ENCODE measurements at places on chromosomes 4 and X.

- DNase-seq: no peak
Measured at GRCh38 chrX:134782796-134783195, 124.5 kb upstream of the PLAC1 start.

DNA sequence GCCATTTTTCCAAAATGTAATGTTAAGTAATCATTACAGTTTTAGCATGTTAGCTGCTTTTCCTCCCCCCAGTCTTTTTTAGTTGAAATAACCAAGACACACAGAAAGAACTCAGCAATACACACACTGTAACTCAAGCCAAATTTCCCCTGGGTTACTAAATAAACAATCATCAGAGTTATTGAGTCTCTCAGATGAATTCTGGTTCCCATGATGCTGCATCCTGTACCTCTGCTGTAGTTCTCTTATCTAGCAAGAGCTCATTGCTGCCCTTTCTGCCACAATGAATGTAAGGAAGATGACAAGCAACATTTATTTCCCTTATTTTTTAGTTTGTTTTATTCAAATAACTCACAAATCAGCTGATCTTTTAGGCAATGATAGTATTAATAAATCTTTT, 185.1 kb downstream of the ARHGAP6 start:
- no peak for DNase-seq

DNA sequence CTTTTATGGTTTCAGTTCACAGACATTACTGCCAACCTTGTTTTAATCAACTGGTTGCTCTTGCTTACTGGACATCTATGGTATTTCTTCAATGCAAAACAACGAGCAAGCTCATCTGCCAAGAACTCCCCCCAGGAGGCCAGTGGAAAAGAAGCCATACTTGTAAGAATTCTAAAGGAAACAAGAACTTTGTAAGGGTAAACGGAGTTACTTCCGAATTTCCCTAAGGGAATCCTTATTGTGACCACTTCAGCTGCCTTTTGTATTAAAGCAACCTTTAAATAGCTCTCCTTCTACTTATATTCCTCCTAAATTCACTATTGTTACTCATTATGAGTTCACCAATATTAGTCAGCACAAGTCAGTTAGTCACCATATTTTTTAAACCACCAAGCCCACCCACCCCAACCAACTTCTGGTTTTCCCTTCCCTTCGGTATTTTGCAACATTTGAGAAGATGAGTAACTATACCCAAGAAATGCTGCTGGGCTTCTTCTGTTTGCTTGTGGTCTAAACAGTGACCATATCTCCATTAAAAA, 602.8 kb upstream of the DIPK2B start:
- no peak for DNase-seq

GRCh38 chr4:155077452-155078229, 130.8 kb upstream of the NPY2R start:
- DNase-seq: no peak

GRCh38 chr4:59238212-59238611, 1961.9 kb upstream of the ADGRL3 start:
- DNase-seq: no peak

DNA sequence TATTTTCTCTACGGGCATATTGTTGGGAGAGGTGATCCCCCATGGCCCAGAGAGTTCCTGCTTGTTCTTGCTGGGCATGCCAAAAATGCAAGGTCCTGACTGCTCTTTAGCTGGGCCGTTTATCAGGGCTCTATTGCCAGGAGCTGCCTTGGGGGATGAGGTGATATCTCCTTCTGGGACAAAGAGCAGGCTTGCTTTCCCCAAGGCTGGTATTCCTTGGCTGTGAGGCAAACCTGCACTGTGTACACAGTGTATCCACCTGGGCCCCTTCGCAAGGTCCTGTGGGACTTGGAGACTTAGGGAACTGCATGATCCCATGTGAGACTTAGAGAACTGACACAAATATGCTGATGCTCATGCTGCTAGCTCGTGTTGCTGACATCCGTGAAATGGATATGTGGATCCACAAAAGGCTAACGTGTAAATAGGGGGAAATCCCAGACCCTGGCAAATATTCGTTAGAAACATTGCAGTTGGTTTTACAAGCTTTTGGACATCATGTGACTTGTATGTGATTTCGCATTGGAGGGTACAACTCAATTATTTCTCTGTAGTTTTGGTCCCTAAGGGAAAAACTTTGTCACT, 24.4 kb upstream of the ZFX start:
- no peak for DNase-seq

GRCh38 chr4:21801661-21802385, 146.7 kb downstream of the KCNIP4 start:
- no peak for DNase-seq

- DNase-seq: no peak
Measured at GRCh38 chrX:103356858-103357257, 552 bp downstream of the TCEAL9 start.

GRCh38 chr4:44446191-44446590, 2.4 kb downstream of the KCTD8 start:
- DNase-seq: no peak

- no peak for DNase-seq
Measured at GRCh38 chr4:41822325-41822724, 73.8 kb upstream of the PHOX2B start.

DNA sequence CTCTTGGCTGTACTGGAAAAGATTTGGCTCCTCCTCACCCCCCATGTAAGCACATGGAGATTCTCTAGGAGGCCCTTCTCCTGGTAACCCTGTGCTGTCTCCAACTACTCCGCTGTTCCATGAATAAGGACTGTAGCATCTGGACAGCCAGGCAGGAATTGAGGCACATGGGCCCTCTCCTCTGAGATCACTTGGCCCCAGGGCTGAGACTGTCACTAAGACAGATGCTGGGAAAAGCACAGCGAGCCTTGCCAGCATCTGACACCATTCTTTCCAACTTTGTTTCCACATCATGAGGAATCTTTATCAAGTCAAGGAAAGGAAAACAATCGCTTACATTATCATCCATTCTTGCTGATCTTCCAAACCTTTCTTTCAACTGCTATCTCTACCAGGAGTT, 222.6 kb upstream of the INTU start:
- no peak for DNase-seq

- no peak for DNase-seq
Measured at GRCh38 chr4:2583517-2583916, 47.1 kb downstream of the FAM193A start.

DNA sequence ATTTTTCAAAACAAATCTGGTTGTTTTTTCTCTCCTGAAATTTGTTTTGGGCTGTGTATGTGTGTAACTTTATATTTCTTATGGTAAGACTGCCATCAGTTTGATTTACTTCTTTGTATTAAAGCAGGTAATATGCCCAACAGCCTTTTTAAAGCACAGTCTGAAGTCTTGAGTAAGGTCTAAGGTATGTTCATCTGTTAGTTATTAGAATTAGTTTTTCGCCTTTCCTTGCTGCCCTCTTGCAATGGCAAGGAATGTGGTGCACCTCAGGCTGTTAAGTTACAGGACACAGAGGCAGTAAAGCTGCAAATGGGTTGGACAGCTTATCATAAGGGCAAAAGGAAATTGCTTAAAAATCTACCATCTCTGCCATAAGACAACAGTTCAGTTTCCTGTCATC, 71.8 kb downstream of the METTL14 start:
- no peak for DNase-seq

DNA sequence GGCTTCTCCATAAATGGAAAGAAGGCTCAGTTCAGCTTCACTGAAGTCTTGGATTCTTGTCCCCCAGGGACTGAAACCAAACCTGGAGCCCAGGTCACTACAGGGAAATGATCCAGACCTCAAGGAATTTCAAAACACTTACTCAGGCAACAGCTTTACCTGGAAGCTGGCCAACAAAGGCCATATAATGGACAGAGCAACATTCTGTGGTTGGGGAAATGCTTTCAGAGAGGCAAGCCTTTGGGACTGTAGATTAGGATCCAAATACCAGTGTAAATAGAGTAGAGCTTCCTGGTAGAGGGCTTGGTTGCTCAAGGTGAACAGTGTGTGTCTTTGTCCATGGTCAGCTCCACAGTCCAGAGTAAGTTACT, 57.0 kb upstream of the PROM1 start:
- no peak for DNase-seq

DNA sequence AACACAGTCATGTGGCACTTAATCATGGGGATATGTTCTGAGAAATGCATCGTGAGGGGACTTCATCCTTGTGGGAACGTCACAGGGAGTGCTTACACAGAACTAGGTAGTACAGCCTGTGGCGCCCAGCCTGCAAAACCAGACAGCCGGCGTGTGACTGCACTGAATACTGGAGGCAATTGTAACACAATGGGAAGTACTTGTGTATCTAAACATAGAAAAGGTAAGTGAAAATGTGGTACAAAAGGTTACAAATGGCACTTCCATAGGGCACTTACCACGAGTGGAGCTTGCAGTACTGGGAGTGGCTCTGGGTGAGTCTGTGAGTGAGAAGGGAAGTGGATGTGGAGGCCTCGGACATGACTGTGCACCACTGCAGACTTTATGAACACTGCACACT, 5.2 kb downstream of the TLR3 start:
- DNase-seq: no peak

DNA sequence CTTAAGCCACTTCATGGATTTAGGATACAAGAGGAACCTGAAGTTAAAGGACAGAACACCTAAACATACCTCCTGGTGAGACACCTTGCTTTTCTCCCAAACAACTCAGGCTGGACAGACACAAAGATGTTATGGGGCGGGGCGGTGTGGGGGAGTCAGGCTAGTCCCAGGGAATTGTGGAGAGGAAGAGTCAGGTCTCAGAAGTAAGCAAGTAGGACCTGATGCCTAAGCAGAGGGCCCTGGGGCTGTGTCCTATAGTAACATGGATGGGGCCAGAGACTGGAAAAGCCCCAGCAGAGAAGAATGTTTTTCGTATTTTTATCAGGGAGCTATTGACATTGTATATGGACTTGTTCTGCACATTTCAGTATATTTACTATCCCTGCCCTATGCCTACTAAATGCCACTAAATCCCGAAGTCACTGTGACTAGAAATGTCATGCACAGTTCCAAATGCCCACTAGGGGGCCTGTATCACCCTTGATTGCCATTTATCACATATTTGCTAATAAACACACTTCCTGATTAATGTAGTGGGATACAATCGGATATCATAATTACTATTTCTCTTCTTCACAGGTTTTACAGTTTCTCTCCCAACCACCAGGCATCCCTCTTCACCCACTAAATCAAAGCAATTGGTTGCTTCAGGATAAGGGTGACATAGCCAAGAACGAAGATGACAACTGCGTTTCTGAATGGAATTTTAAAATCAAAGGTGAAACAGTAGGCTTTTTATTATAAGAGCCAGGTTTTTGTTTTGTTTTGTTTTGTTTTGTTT, 23.8 kb upstream of the ARHGAP10 start:
- DNase-seq: peak; percentile 51

GRCh38 chr4:122584519-122584918, 36.3 kb downstream of the IL21 start:
- DNase-seq: peak; percentile 24

GRCh38 chr4:38002451-38003071, 42.4 kb downstream of the PTTG2 start:
- no peak for DNase-seq

DNA sequence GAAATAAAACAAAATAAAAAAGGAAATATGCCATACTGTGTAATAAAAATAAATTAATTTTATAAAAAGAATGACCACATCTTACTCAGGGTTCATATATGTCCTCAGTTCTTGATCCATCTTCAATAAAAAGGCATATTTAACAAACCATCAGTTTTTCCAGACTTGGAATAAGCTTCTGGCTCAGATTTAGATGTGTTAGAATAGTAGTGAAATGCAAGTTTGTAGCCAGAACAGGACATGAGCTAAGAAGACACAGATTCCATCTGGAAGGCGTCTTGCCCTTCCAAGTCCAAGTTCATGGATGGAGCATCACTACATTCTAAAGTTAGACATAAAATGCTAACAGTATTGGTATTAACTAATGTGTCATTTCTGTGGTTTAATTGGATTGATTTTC, 10.3 kb upstream of the LSM6 start:
- no peak for DNase-seq

DNA sequence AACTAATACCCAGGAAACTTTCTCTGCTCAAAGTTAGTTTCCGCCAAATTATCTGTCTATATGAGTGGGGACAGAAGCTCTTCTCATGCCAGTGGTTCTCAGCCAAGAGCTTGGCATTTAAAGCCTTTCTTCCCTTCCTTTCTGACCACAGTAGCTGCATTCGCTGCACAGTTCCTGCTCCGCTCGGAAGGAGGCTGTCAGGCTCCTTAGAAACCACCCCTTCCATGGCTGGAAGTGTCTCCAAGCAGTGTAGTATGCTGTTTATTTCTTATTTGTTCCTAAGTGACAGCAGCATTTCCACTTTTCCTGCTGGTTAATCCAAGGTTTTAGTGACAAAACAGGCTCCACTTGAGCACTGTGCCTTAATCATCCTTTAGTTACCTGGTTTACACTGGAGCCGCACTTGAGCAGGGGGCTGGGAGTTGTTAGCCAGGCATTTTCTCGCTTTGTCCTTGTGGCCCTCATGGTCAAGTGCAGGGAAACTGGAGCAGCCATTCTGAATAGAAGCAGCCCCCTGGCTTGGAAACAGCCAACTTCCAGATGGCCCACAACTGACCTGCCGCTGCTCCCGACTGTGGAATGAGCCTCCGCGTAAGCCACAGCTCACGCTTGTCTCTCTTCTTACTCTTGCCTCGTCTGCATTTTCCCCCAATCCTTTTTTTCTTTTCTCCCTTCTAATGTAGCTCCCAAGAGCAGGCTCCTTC, 739.4 kb upstream of the TENM3 start:
- DNase-seq: no peak

GRCh38 chrX:20254712-20255299, 11.9 kb downstream of the RPS6KA3 start:
- no peak for DNase-seq

DNA sequence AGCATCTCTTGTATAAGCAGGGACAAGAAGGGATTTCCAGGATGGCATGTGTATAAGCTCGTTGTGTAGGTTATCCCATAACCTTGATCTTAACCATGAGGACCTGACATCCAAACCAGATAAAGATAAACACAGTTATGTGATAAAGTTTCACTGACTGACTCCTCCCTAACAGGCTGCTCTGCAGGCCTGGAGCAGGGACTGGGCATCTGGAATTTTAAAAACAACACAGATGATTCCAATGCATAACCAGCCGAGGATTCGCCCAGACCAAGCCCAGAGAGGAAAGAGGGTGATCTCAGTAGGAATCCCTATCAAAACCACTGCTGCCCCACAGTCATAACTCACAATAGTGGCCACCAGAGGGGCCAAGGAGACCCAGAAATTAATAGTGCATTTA, 22.7 kb downstream of the KLF3 start:
- no peak for DNase-seq

- DNase-seq: no peak
Measured at GRCh38 chrX:9785944-9786797, at the start of gene SHROOM2. TSS of gene SHROOM2 (plus strand) at chrX:9786429. CDS start at chrX:9786546, 117 bp downstream.

GRCh38 chrX:129997086-129997485, 14.7 kb downstream of the BCORL1 start:
- DNase-seq: no peak
